ENCODE measurements at places on chromosomes 6 and 20. TPM values are rescaled to one million over a fixed set of nuclear protein-coding genes. Genes with fewer than 3 reads are reported as not detected.

The MYBL2 gene
- total RNA-seq: 2.1 TPM

GRCh38 chr6:85641522-85641896 lies 1.2 kb downstream of the SYNCRIP start:
- peak overlapping the region; percentile 100 for H3K4me3 ChIP-seq
- H3K4me1 ChIP-seq: peaks cover 3% of the 10 kb centered on the region
- no peak for DNase-seq
- H3K36me3 ChIP-seq: peaks cover 29% of the 10 kb centered on the region
- peak overlapping the region; percentile 68 for H3K27ac ChIP-seq
- no peaks in the 10 kb centered on the region for H3K27me3 ChIP-seq

DNA sequence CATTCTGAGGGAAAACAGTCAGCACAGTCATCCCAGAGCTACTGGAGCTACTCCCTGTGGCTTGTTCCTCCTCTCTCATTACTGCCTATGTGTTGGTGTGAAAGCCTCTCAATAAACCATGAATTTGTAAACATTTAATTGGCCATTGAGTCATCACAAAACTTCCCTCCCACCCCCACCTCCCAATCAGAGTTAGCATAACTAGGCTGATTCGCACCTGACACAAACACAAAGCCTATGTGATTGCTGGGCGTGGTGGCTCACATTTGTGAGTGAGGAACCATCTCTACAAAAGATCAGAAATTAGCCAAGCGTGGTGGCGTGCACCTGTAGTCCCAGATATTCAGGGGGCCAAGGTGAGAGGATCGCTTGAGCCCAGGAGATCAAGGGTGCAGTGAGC lies 17.1 kb upstream of the SNTA1 start:
- no peaks in the 10 kb centered on the region for H3K27me3 ChIP-seq
- no peaks in the 10 kb centered on the region for H3K36me3 ChIP-seq
- no peak for DNase-seq
- H3K4me3 ChIP-seq: no peak overlapping the region

- peak; percentile 70 for DNase-seq
- H3K27me3 ChIP-seq: no peaks in the 10 kb centered on the region
- H3K4me1 ChIP-seq: no peaks in the 10 kb centered on the region
- H3K27ac ChIP-seq: no peak overlapping the region
Measured at GRCh38 chr6:114055763-114056162, 84.8 kb upstream of the HDAC2 start.

DNA sequence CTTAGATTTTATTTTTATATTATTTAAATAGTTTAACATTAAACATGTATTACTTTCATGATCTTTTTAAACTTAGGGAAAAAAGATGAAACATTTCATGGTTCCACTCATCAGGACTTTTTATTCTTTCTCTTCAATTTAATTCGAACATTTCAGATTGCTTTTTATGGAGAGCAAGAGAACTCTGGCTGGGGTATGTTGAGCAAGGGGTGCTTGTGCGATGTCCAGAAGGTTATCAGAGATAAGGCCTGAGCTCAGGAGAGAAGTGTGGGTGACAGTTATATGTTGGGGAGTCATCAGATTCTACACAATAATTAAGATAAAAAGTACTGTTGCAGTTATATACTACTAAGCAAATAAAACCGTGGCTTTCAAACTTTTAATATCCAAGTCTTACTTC lies 37.5 kb downstream of the FKBP5 start:
- no peak overlapping the region for H3K27ac ChIP-seq
- no peaks in the 10 kb centered on the region for H3K27me3 ChIP-seq
- H3K4me3 ChIP-seq: no peak overlapping the region
- H3K4me1 ChIP-seq: no peaks in the 10 kb centered on the region
- H3K36me3 ChIP-seq: no peaks in the 10 kb centered on the region

DNA sequence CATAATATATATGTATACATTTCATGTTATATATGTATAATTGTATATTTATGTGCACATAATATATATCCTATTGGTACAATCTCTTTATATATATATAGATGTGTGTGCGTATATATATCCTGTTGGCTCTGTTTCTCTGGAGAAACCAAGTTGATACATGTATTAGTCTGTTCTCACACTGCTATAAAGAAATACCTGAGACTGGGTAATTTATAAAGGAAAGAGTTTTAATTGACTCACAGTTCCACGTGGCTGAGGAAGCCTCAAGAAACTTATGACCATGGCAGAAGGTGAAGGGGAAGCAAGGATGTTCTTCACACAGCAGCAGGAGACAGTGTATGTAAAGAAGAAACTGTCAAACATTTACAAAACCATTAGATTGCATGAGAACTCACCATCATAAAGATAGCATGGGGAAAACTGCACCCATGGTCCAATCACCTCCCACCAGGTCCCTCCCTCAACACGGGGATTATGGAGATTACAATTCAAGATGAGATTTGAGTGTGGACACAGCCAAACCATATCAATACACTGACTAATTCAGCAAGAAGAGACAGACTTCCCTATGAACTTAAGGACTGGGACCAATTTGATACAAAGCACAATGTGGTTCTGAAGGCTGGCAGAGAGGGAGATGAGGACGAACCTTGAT lies 14.0 kb downstream of the CST3 start:
- H3K27ac ChIP-seq: peak overlapping the region; percentile 55
- H3K27me3 ChIP-seq: no peaks in the 10 kb centered on the region
- no peak for DNase-seq
- no peak overlapping the region for H3K4me3 ChIP-seq
- no peaks in the 10 kb centered on the region for H3K4me1 ChIP-seq

DNA sequence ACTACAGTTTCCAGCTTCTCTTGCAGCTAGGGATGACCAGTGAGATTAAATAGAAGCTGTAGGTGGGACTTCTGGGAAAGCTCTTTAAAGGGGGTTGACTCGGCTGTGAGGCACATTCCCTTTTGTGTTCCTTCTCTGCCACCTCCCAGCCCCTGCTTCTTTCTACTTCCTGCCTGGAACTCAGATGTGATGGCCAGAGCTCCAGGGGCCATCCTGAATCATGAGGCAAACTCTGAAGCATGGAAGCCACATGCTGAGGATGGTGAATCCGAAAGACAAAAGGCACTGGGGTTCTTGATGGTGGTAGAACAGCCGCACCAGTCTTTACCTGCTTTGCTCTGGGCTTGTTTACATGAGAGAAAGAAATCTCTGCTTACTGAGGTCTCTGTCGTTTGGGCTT lies 9.1 kb downstream of the CEBPB start:
- no peak overlapping the region for H3K4me3 ChIP-seq
- H3K27ac ChIP-seq: no peak overlapping the region
- no peak for DNase-seq
- peaks cover 3% of the 10 kb centered on the region for H3K36me3 ChIP-seq
- H3K4me1 ChIP-seq: no peaks in the 10 kb centered on the region

- no peaks in the 10 kb centered on the region for H3K36me3 ChIP-seq
- no peaks in the 10 kb centered on the region for H3K27me3 ChIP-seq
- H3K27ac ChIP-seq: no peak overlapping the region
- H3K4me3 ChIP-seq: no peak overlapping the region
Measured at GRCh38 chr6:150470960-150471665, 102.3 kb downstream of the IYD start.

- DNase-seq: no peak
- no peaks in the 10 kb centered on the region for H3K27me3 ChIP-seq
- no peaks in the 10 kb centered on the region for H3K36me3 ChIP-seq
- no peaks in the 10 kb centered on the region for H3K4me1 ChIP-seq
Measured at GRCh38 chr20:15776770-15777466, 796.3 kb downstream of the KIF16B start.

DNA sequence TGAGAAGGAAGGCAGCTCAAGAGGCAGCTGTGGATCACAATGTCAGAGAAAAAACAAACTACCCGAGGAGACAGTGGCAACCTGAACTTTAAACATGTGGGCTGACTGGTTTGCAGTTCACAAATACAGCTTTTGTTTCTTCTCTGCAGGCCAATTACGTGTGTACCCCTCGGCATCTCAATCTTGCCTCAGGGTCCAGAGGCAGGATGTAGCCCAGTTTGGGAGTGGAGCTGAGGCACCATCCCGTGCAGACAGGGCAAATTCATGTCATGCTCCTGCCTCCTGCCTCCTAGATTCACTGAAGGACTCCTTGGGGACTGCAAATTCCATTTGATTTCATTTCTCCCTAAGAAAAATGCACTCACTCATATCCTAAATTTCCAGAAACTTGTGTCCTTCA lies 94.2 kb upstream of the KCNK16 start:
- no peaks in the 10 kb centered on the region for H3K27me3 ChIP-seq
- H3K4me1 ChIP-seq: no peaks in the 10 kb centered on the region
- no peak overlapping the region for H3K27ac ChIP-seq
- DNase-seq: no peak
- no peaks in the 10 kb centered on the region for H3K36me3 ChIP-seq

DNA sequence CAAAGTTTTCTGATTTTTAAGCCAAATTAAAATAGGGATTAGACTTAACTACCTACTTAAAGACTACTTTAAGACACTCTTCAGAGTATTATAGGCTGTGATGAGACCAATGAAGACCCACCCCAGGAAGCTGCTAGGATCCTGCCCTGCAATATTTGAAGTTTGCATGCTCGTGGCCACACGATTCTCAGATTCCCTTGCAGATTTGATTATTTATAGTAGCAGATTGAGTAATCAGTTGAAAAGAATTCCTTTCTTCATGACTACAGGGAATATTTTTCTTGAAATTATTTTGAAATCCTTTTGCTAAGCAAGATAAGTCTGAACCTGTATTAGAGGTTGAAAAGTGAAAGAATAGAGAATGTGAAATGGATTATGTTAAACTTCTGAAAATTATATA lies 122.3 kb downstream of the B3GAT2 start:
- no peak overlapping the region for H3K4me3 ChIP-seq
- H3K27me3 ChIP-seq: no peaks in the 10 kb centered on the region
- H3K27ac ChIP-seq: no peak overlapping the region
- no peak for DNase-seq
- no peaks in the 10 kb centered on the region for H3K4me1 ChIP-seq
- H3K36me3 ChIP-seq: no peaks in the 10 kb centered on the region

All from lung (tissue), 17 donors.